ENCODE measurements at places on chromosomes 6 and 20.

DNA sequence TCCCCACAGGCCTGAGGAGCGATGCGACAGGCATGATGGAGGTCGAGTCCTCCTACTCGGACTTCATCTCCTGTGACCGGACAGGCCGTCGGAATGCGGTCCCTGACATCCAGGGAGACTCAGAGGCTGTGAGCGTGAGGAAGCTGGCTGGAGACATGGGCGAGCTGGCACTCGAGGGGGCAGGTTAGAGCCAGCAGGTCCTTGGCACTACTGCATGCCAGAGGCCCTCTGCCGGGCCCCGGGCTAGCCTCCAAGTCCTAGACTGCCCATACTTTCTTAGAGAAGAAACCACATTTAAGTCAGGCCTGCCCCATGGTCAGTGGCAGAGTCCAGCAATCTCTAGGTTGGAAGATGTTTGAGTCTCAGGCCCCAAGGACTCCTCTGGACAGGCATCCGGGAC, 32.1 kb downstream of the PKIG start:
- no peak for DNase-seq

DNA sequence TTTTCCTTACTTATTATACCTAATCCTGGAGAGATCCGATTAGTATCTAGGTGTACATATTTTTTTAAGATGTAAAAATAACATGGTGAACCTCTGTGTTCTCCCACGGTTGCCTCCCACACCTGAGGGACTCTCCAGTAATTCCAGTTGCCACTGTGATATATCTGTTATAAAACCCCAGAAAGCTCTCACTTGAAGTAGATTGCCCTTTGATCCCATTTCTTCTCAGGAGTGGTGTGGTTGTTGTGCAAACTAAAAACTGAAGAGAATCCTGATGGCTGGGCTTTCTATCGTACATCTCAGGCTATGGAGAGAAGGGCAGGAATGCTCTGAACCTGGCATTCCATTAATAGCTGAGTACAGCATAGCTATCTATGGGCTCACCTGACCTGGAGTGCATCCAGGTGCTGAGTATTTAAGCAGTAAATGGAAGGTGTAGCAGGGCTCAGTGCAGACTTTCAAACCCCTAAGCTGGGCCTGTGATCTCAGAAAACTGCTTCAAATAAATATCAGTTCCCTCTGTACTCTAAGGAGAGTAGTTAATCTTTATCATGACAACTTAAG, 41.0 kb downstream of the VGLL2 start:
- no peak for DNase-seq

DNA sequence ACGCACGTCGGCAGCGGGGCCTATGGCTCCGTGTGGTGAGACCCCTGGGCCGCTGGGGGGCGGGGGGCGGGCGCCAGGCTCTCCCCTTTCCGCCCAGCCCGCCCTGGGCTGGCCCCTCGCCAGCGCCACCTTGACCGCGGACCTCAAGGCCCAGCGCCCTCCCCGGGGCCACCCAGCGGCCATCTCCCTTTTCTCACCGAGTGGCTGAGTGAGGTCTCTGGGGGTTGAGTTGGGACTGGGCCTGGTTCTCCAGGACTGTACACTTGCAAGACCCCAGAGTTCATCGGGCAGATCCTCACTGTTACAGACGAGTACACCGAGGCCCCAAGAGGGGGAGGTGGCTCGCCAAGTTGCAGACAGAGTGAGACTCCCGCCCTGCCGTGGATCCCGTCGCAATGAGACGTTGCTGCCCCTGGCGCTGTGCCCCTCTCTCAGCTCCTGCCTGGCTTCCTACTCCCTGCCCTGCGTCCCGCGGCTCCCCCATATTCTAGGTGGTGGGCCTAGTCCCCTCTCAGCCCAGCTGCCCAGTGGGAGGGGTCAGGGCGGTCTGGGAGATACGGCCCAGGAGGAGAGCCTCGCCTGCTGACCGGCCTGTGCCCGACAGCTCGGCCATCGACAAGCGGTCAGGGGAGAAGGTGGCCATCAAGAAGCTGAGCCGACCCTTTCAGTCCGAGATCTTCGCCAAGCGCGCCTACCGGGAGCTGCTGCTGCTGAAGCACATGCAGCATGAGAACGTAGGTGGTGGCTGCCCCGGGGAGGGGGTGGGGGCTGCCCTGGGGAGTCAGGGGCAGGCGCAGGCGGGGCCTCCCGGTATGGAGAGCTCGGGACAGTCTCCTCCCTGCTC, 576 bp downstream of the MAPK13 start:
- DNase-seq: peak; percentile 69

DNA sequence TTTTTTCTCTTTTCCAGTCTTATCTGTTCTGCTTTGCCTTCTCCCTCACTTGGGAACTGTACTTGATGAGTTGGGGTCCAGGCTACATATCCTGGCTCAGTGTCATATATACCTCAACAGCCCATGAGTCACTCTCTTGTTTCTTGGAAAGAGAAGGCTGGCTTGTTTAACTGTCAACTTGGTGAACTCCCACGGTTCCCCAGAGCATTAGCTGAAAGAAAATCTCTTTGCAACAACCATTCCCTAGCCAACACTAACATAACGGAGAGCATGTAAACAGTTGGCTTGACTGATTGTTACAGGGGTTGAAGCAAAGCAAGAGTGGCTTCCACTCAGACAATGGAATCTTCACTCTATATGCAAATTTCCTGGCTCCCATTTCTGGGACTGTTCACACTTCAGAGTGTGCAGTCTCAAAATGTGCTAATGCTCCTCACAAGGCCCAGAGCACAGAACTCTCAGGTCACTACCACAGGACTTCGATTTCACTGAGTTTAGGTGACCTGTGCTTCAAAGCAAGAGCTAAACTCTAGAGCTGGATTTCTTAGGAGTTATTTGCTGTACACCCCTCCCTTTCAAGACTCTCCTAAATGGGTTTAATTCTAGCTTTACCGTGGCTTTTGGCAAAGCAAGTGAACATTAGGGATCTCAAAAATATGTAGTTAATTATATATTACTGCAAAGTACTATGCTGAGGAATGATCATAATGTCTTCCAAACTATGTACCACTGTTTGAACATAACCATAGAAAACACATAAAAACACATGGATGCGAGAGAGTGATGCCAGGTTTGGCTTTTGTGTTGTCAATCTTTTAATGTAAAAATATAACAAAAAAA, 609.8 kb downstream of the RFPL4B start:
- DNase-seq: no peak

DNA sequence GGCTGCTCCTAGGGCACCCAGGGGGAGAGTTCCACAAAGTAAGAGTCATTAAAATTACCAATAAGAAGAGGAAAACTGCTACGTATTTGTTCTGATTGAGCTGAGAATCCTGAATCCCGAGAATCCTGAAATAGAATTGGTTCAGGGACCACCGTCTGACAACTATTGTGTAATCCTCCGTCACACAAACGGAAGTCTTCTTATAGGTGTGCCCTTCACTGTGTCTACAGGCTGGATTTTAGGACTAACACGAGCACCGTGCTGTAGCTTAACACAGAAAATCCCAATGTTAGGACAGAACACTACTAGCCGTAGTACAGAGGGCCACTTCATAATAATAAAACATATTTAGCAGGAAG, 50.6 kb upstream of the RNF182 start:
- no peak for DNase-seq

DNA sequence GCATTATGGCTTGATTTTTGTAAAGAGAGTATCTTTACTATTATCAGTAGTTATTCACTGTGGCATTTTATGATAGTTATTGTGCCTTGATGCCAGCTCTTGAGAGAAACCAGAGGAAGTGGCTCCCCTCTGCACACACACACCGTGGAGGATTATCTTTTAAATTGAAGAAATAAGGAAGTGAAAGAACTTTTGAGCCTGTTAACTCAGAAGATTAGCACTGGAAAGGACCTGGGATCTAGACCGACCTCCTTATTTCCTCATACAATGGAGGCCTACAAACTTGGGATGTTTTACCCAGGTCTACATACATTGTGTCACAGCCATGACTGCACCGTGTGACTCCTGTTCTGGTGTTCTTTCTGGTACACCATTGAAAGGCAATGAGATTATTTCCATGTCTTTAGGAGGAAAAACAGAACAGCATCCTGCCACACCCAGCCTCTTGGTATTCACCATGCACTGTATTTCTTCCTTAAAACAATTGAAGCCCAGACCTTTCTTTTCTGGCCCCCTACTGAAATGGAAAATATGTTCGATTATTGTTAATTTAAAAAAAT, 40.6 kb downstream of the HECA start:
- no peak for DNase-seq

GRCh38 chr6:104969785-104970581, 13.1 kb downstream of the LIN28B start:
- no peak for DNase-seq

DNA sequence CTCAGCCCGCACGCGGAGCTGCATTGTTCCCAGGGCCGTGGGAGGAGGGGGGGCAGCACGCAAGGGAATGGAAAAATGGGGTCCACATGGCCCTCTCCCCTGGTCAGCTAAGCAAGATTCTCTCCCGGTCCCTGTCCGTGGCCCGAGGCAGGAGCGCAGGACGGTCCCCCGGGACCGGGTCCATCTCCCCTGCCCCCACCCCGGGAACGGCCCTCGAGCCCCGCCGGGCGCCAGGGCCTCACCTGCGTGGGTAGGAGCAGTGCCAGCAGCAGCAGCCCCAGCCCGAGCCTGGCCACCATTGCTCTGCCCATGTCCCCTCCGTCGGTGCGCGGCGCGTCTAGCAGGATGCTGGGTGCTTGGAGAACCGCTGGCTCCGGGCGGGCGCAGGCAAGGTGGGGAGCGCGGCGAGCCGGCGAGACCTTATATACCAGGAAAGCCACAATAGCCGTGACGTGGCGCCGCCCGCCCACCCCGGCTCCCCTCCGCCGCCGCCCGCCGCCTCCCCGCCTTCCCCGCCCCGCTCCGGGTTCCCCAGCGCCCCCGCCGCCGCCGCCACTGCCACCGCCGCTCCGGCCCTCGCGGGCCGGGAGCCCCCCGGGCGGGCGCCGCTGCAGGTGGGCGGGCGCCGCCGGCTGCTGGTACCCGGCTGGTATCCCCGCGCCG, at the start of gene CD24:
TSS of gene CD24 (minus strand) at position 394 of the 663 bp plus-strand sequence. CDS start at position 311, 83 bp downstream.
- DNase-seq: peak; percentile 8

DNA sequence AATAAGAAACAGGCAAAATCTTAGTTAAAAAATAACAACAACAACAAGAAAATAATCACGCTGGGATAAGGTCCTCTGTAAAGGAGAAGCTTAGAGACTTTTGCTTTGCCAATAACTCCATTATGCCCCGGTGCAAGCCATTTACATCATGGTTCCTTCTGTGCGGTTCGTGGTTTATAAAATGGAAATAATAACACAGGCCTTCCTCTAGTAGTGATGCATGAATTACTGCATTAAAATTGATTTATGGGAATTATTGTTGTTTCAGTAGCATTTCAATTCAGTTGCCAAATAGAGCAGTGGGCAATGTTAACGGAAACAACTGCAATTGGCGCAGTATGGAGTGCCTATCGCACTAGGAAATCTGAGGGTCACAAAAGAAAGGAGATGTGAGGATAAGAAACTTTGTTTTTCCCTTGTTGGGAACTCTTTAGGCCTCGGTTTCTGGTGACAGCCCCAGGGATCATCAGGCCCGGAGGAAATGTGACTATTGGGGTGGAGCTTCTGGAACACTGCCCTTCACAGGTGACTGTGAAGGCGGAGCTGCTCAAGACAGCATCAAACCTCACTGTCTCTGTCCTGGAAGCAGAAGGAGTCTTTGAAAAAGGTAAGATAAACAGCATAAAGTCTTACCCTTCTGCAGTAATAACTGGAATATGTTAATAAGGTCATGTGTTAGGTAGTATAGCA, 1.1 kb downstream of the CD109 start:
- DNase-seq: no peak

- no peak for DNase-seq
These were observed 2.4 kb downstream of the DYNLT1 start for GRCh38 chr6:158642097-158642601.

GRCh38 chr6:100134297-100134696, 140.3 kb upstream of the MCHR2 start:
- no peak for DNase-seq

- DNase-seq: no peak
These were observed 24.0 kb downstream of the STK35 start for GRCh38 chr20:2125474-2126112.

DNA sequence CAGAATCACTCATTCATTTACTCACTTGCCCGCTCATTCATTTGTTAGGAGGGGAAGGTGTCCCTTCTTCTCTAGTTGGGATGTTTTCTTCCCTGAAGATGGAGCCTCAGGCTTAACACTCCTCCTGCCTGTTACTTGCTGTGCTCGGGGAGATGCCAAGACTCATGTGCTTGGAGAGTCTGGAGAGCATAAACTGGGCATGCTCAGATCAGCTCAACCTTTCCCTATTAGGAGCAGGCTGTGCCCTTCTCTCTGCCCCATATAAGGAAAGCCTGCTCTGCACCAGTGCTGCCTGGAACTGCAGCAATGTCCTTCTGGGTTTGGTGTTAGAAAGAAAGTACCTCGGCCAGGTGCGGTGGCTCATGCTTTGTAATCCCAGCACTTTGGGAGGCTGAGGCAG, 18.0 kb upstream of the UBE2V1 start:
- no peak for DNase-seq

DNA sequence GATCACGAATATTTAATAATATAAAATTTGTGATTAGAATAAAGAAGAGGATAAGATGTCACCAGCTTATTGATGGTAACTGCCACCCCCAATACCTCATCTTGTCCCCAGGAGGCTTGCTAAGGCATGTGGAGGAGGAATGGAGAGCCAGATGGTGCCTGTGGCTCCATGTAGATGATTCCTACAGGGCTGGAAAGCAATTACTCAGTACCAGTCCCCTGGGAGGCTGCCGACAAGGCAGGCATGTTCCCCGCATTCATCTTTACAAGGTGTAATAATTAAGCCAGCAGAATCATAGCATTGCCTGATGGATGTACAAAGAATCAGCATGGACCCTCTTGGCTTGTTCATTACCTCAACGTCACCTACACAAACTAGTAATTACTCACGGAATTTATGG, 155.3 kb downstream of the PLCB1 start:
- no peak for DNase-seq

DNA sequence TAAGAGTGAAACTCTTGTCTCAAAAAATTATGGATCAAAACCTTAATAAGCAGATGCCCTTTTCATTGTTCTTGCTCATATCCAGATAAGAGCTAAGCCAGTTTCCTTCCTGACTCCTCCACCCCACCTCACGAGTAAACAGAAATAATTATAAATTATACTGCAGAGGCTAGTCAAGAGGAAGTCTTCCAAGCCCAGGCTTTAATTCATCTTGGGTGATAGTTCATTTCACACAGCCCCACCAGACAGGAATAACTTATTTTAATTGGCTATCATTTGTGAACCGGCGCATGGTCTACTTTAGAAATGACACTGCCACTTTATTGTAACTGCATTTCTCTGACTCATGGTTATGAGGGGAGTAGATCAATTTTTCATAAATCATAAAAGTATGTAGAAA, 102.0 kb downstream of the BTBD3 start:
- DNase-seq: no peak
